GM20000 (cell line): ENCODE measurements at places on chromosomes 2 and 18.

DNA sequence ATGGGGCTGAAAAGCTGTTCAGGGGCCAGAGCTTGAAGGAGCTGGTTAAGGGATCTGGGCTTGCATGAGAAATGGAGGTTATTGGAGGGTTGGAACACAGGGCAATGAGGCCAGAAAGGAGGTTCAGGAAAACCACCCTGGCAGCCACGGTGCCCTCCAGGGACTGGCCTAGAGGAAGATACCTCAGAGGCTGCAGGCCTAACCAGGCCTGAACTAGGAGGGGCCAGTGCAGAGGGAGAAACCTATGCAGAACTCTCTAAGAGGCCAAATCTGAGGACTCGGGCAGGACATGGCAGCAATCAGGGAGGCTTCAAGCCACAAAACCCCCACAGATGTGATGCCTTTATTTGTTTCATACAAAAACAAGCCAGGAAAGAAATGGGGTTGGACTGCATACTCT is 66.8 kb downstream of the BIN1 start:
- no peak for DNase-seq

DNA sequence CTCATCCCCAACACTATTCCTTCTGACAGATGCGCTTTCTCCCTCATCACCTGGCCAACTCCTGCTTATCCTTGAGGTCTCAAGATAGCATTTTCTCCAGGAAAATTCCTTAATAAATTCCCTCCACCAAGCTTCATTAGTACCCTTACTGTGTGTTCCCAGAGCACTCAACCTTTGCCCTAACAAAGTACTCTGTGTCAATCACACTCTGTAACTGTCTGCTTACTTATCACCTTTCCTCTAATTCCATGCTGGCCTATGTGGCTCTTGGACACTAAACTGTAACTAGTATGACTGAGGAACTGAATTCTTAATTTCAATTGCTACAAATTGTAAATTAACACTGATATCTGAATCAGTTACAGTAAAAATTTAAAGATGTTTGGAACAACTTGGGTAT is 17.9 kb upstream of the NEUROD1 start:
- no peak for DNase-seq

- DNase-seq, result no peak
Measured at GRCh38 chr2:39492716-39493115, 55.6 kb upstream of the MAP4K3 start.

- DNase-seq, result no peak
Measured at GRCh38 chr2:9779596-9780264, 63.5 kb upstream of the TAF1B start.

DNA sequence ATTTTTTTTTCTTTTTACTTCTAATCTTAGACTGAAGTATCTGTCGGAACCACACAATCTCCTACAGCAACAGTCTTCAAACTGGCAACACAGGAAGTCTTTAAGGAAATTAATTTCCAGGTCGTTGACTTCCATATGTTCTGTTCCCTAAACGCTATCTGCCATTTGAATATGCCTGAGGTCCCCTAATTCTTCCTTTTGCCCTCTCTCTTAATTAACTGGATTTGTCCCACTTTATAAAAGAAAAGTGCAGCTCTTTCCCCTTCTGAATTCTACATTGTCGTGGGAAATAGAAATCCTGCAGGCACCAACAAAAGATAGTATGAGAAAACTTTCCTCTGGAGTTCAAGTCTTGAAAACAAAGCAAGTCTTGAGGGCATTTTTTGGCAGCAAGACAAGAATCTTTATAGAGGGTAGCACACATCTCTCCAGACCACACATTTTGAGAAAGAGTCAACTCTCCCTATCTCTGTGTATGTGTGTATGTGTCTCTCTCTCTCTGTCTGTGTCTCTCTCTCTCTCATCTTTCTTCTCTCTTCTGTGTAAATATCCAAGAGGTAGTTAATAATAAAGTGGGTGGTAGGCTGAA is 879.8 kb downstream of the SOCS6 start:
- DNase-seq, result no peak

DNA sequence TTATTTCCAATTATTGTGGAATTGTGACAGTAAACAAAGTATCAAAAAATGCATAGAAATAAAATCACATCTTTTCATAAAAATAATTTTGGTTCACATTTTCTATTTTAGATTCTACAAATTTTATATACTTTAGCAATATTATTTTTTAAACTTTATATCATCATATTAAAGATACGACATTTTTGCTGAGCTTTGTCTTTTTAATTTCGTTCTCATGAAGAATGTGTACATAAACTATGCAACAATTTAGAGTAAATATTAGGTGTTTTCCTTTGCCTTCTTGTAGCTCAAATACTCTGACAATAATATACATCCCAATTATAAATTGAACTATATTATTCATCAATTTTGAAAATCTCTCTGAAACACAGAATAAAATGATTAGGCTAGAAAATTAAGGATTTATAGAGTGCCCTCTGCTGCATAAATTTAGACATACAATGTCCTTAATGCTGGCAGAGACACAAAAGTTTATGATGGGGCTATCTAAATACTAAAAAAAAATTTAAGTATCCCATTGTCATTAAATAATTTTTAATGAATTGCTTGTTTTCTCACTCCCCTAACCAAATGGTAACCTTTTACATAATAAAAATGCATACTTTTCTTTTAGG is 45.7 kb downstream of the CCDC102B start:
- DNase-seq, result no peak

GRCh38 chr2:129142465-129142864 is 823.8 kb upstream of the HS6ST1 start:
- DNase-seq, result no peak

- no peak for DNase-seq
Measured at GRCh38 chr18:34600874-34601656, 109.0 kb upstream of the DTNA start.

DNA sequence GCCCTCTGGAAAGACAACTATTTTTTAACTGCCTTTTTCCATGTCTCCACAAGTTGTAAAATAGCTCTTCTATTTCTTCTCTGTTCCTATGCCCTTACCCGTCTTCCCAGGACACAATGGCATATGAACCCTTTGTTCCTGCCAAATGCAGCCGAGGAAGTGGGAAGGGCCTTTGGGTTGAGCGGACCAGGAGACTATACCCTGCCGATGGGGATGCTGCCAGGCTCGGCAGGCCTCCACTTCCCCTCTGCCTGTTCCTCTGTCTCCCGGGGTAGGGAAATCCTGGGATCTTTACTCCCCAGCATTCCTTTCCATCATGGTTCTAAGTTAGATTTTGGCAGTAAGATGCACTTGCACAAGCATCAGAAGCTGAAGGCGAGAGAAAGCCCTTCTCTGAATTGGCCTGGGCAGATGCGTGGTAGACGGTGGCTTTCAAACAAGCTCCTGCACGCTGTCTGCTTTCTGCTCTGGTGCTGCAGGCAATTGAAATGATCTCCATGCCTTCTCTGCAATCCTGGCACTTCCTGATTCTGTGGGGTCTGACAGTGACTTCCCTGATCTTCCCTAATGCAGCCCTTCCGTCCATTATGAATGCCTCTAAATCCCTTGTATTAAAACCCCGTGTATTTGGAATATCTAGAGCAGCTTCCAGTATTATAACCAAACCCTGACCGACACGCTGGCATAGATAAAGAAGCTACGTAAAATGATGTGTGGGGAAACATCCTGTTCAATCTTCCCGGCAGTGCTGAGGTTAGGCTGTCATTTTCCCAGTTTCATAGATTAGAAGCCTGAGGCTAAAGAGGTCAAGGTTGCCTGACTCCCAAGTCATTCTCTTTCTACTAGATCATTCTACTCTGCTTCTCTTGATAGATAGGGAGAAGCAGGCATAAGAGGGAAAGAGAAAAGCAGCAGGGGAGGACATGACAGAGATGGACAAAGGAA is 69.8 kb downstream of the MCFD2 start:
- no peak for DNase-seq

GRCh38 chr18:55097456-55098170 is 138.4 kb upstream of the CCDC68 start:
- no peak for DNase-seq

DNA sequence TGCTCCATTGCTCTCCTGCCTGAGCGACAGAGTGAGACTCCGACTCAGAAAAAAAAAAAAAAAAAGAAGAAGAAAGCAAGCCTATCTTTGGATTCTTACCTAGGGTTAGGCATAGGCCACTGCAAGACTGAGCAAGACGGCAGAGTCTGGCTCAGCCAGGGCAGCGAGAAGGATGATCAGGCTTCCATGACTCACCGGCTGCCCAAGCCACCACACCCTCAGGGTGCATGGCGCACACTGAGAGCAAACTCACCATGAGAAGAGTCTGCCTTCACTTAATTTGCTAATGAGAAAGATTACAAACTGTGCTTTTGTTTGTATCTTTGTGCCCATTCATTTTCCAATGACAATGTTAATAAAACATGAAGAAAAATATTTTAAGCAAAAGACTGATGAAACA is 8.2 kb downstream of the FAM110C start:
- no peak for DNase-seq

DNA sequence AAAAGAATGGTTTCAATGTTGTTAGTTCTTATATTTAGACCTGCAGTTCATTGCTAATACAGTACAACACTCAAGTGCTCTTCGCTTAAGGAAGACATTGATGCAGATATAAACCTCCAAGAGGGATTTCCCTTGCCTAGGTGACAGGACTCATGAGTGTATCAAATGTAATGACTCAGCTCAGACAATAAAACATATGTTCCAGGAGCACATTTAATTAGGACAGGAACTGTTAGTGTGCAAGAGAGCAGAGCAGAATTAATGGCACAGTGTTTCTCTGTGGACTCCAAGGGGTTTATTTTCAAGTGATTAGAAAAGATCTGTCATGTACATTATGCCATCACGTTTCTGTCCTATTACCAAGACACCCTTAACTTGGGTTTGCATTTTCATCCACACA is 375.0 kb downstream of the LRRTM4 start:
- DNase-seq, result no peak

DNA sequence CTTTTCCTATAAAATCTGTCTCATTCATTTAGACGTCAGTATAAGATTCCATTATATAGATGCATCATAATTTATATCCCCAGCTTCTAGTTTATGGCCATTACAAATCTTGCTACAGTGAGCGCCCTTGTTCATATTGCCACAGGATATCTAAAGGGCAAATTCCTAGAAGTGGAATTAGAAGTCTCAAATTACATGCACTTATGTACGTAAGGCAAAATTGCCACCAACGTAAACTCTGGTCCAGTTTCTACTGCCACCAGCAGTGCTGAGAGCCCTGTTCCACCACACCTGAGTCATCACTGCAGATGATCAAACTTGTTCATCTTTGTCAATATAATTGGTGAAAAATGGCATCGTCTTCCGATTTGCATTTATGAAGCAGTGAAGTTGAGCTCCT is 90.9 kb upstream of the ID2 start:
- DNase-seq, result no peak

DNA sequence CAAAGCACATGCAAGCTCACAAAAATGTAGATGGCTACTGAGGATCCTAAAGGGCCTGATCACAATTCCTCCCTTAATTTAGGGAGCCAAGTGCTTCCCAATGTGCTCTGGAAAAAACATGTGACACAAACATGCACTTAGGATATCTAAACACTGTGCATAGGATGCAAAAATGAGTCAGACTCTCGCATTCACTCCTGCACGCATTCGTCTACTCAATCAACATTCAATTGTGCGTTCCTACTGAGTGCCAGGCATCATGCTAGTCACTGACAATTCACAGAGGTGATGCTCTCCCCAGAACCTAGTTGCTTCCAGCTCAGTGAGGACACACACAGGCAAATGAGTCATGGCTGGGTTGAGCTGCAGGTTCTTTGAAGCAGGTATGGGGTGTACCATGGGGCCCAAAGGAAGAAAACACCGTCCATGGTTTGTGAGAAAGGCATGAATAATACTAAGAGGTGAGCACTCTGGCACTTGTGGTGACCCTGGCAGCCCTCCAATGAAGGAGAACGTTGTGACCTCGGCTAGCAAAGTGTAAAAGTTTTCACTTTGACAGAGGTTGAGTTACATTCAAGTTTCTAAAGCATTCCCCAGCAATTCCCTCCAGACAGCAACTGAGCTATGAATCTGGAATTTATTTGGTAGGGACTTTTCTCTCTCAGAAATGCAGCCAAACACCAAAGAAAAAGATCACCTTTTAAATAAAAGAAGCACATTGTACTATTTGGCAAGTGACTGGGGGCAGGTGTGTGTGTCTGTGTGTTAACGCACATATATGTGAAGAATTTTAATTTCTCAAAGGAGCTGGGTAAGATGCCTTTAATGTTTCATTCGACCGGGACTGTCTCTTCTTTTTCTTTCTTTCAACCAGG is 173.3 kb downstream of the ALPK2 start:
- no peak for DNase-seq

GRCh38 chr2:20737505-20737904 is 70.6 kb downstream of the GDF7 start:
- DNase-seq, result peak; percentile 25

GRCh38 chr18:31218671-31219383 is 56.2 kb upstream of the DSC1 start:
- no peak for DNase-seq

GRCh38 chr18:54140641-54141040 is 83.8 kb downstream of the MBD2 start:
- DNase-seq, result no peak

- no peak for DNase-seq
Measured at GRCh38 chr2:205713086-205713485, 30.8 kb downstream of the NRP2 start.

DNA sequence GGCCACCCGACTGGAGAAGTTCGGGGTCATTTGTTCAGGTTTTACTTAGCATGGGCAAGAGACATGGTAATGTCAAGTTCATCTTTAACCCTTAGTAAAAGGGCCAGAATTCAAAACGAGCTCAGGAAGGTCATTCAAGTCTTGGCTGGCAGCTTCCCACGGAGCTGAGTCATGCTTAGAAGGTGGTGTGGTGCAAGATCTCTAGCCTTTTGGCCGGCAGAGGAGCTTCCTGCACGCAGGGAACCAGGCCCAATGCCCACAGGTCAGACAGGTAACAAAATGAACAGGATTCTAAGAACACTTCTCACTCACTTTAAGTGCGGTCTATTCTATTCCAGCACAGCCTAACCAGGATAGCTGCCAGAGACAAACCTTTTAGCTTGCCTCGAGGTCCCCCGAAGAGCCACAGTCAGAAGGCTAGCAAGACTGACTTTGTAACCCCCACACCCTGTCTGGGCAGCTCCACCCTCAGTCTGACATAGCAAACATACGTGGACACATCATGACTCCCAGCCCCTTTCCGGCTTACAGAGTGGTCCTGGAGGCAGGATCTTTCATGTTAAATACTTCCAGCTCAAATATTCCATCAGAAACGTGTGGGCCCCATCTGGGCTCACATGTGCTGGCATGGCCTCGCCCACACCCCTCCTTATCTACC is 292.7 kb downstream of the BCL11A start:
- no peak for DNase-seq

GRCh38 chr2:238182362-238182761 is 21.1 kb downstream of the ILKAP start:
- DNase-seq, result no peak

GRCh38 chr2:241550616-241551580 is 7.6 kb upstream of the BOK start:
- no peak for DNase-seq

DNA sequence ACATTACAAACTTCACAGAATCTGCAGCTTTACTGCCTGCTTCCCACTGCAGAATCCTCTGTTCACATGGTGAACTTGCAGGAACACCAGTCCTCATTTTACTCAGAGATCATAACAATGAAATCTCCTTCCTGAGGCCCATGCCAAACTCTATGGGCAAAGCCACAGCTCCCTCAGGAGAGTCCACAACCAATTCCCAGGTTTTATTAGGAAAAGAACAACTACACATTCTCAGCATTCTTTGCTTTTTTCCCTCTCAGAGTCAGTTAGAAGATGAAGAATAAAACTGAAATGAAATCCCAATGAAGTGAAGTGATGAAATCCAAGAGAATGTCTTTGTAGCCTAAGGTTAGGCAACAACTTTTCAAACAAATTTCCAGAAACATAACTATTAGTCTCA is 233.7 kb downstream of the DSEL start:
- no peak for DNase-seq

- DNase-seq, result no peak
Measured at GRCh38 chr2:187915810-187916209, 361.6 kb upstream of the TFPI start.
